Stimulated activated CD4-positive, alpha-beta T cell treated with anti-CD3 and anti-CD28 coated beads, TNF-alpha, amount 100 ng/mL, for 24 hours (primary cell): ENCODE measurements at places on chromosomes 1 and 21.

DNA sequence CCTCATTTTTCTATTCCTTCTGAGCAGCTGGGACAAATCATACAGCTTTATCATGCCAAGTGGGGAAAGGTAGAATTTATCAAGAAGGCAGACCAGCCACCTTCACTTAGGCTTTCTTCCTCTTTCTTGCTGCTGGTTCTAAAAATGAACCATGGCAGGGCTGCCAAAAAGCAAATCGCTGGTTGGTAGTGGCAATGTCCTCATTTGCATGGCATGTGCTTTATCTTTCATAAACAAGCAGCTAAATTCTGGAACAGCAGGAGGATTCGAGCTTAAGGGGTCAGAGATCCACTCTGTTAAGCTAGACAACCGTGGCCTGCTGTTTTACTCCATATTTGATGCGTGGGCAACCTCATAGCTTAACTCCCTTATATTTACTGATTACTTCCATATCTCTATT lies 91.3 kb downstream of the RPE65 start:
- no peak for DNase-seq

- DNase-seq, result no peak
Measured at GRCh38 chr1:150065184-150065871, 2.2 kb upstream of the VPS45 start.

DNA sequence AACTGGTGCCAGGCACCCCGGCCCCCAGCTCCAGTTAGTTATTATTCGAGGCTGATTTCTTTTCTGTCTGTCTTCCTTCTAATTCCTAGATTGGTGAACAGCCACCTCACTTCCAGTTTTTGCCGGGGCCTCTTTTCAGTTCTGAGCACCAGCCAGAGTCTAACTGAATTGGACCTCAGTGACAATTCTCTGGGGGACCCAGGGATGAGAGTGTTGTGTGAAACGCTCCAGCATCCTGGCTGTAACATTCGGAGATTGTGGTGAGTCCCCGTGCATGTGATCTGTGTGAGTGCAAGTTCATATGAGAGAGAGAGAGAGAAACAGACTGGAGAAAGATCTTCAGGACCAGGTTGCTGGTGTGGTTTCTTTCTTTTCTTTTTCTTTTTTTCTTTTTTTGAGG lies 13.5 kb downstream of the NLRP3 start:
- no peak for DNase-seq

GRCh38 chr1:47938520-47938919 lies 58.7 kb downstream of the TRABD2B start:
- DNase-seq, result no peak

- no peak for DNase-seq
Measured at GRCh38 chr1:21946836-21947587, 9.9 kb upstream of the HSPG2 start.

GRCh38 chr1:25959611-25960010 lies 38.3 kb downstream of the PAFAH2 start:
- no peak for DNase-seq

DNA sequence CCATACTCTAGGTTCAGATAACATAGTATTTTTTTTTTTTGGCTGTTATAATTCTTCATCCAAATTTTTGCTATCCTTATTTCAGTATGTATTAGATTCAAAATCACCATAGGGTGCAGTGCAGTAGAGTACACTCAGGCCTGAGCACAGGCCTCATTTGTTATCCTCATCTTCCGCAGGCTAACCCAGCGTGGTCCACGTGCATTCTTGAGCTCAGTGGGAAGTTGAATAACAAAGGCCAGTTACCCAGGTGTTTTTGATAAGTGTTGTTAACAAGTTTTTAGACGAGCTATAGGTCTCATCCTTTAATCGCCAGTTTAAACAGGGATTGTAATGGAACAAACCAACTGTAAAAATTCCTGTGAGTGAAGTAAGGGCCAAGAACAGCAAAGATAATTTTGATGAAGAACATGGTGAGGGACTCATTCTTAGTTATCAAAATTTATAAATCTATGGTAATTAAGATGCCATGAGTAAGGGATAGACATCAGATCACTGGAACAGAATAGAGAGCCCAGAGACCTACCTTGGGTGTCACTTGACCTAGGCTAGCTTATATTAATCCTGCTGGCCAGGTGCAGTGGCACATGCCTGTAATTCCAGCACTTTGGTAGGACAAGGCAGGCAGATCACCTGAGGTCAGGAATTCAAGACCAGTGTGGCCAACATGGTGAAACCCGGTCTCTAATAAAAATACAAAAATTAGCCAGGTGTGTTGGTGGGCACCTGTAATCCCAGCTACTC lies 22.0 kb downstream of the FLVCR1 start:
- no peak for DNase-seq
